Islet precursor cell (in vitro differentiated cells): ENCODE measurements at places on chromosomes 6 and 20.

GRCh38 chr6:119132261-119132981, 54.0 kb upstream of the FAM184A start:
- no peak for DNase-seq

- DNase-seq = peak; percentile 98
Observed at GRCh38 chr6:167750956-167751358, 75.8 kb upstream of the AFDN start.

GRCh38 chr20:62020935-62021701, 44.6 kb downstream of the TAF4 start:
- no peak for DNase-seq

GRCh38 chr20:49181265-49181877, 6.8 kb downstream of the STAU1 start:
- no peak for DNase-seq

GRCh38 chr6:162363757-162364156, 363.8 kb downstream of the PRKN start:
- DNase-seq = peak; percentile 64

GRCh38 chr6:88166493-88167351, 575 bp upstream of the CNR1 start:
- peak; percentile 67 for DNase-seq

GRCh38 chr6:115885636-115886366, 174.9 kb downstream of the FRK start:
- DNase-seq = no peak

DNA sequence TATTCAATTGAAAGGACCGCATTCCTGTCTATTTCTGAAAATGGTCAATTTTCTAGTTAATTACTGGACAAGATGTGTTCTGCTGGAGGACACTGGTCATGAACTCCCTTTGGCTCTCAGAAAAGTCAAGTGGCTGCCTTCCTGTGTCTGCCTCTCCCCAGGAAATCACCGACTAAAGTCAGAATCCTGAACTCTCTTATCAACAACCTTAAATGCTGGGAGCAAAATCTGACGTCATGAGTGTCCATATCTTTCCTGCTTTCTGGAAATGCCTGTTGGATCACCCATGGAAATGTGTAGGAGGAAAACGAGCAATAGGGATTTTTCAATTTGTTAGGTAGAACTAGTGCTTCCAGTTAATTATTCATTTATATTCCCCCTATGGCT, 53.5 kb upstream of the PLCB1 start:
- DNase-seq = no peak

GRCh38 chr20:32922466-32922865, 63.7 kb downstream of the EFCAB8 start:
- DNase-seq = no peak

GRCh38 chr20:41340327-41341055, at the start of gene LPIN3:
TSS of gene LPIN3 (plus strand) at chr20:41340821. CDS start at chr20:41345804, 4,983 bp downstream.
- peak; percentile 98 for DNase-seq

- DNase-seq = no peak
Observed at GRCh38 chr20:20084296-20084752, 32.0 kb downstream of the CFAP61 start.

DNA sequence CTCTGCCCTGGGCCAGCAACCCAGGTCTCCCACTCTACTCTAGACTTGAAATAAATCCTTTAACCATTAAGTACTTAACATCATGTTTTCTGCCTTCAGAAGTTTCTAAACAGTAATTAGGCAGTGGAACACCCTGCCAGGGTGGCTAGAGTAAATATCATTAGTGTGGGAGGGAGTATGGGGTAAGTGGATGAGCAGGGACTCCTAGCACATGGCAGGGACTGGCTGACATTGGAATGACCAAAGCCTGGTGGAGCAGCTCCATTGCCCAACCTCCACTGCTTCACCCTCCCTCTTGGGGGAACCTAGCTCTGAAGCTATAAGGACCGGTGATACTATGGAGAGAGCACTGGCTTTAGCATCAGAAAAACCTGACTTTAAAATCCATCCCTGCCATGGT, 167.1 kb downstream of the MAFB start:
- DNase-seq = no peak

- DNase-seq = no peak
Observed at GRCh38 chr6:28824793-28825731, 98.7 kb downstream of the TRIM27 start.

GRCh38 chr6:47234266-47234933, 75.3 kb downstream of the TNFRSF21 start:
- peak; percentile 63 for DNase-seq

- DNase-seq = no peak
Observed at GRCh38 chr6:72620871-72621290, 983 bp upstream of the KCNQ5 start.

DNA sequence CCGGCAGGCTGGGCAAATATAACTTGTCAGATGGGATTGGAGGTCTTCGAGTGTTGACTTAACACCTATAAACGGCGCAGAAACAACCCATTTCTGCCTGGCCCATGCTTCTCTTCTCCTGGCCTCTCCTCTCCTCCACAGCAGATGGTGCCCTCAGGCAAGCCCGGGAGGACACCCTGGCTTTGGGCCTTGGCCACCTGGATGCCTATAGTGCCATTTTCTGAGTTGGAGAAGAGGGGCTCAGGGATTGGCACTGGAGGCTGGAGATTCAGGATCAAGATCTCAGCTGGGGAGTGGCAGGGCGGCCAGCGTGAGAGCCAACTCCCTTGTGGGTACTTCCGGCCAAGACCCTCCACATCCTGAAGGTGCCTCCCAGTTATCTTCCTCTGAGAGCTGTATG, 211.9 kb upstream of the PMEPA1 start:
- DNase-seq = no peak

DNA sequence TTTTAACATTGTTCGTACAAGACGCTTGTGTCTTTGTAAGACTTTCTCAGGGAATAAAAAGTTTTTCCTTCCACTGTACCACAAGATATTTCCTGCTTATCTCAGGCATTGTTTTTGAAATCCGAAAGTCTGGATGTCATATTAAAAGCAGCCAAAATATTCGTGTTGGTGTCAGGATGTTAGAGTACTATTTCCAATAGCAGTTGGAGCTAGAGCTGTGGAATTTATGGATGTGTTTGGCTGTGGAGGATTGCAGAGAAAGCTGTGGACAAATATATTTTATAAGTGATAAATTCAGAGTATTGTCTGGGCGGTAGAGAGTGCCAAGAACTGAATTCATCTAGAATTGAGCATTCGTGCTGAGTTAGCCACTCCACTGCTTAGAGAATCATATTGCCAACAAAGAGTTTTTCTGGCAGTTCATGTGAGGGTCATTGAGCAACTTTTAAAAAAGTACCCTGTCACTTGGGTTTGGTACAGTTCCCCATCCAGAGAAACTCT, 57.7 kb downstream of the ZDHHC14 start:
- no peak for DNase-seq

GRCh38 chr6:37546141-37546871, 46.6 kb upstream of the CCDC167 start:
- DNase-seq = peak; percentile 91

DNA sequence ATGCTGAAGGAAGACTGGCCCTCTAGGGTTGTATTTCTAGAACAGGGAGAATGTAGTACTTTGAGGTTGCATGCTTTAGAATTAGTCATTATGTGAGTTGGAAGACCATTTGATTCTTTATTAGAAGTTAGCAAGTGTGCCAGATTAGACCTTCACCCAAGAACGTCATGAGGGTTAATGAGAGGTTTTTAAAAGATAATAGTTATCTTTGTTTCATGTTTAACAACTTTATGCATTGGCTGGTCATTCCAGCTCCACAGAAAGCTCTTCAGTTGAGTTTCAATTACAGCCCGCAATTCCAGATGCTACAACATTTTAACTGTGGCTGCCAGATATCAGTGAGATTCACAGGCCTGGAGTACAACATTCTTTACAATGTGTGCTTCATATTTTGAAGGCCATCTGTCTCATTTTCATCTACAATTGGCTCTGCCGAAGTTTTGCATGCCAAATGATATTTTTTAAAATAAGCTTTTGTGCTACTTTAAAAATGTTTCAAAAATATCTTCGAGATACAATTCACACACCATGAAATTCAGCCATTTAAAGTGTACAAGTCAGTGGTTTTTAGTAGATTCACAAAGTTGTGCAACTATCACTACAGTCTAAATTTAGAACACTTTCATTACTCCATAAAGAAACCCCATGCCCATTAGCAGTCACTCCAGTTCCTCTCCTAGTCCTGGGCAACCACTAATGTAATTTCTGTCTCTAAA, 61.1 kb upstream of the FBXO30 start:
- no peak for DNase-seq

GRCh38 chr20:38559764-38560163, 21.2 kb upstream of the ADIG start:
- no peak for DNase-seq

DNA sequence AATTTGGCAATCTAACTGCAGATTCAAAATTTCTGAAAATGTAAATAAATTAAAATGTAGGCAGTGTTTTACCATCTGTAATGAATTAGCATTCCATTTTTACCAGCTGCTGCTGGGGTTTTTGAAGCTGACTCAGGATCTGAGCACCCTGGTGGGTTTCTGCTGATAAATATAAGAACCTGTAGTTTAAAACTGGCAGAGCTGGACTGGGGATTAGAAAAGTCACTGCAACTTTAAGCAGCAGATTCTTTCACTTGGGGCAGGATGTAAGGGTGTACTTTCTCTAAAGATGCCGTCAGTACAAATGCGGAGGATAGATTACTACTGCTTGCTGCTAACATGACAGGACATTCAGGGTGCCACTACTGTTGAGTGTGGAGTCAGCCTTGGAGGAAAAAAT, 341.8 kb downstream of the CDKAL1 start:
- DNase-seq = no peak

- peak; percentile 51 for DNase-seq
Observed at GRCh38 chr6:113433335-113433991, 423.7 kb upstream of the MARCKS start.

DNA sequence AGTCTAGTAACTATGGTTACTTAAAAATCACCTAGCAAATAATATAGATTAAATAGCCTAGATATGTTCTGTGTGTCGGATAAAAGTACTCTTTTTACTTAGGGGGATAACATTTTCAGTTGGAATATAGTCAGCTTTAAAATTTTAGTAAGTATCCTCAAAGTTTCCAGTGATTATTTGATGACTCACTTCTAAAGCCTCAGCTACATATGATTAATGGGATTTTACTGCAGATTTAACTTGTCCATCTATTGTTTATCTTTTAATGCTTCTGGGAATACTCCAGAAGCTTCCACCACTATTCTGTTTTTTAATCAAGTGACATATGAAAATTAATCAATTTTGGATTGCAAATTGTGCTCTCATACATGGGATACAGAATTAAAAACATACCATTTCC, 8.7 kb upstream of the TENT5A start:
- no peak for DNase-seq

DNA sequence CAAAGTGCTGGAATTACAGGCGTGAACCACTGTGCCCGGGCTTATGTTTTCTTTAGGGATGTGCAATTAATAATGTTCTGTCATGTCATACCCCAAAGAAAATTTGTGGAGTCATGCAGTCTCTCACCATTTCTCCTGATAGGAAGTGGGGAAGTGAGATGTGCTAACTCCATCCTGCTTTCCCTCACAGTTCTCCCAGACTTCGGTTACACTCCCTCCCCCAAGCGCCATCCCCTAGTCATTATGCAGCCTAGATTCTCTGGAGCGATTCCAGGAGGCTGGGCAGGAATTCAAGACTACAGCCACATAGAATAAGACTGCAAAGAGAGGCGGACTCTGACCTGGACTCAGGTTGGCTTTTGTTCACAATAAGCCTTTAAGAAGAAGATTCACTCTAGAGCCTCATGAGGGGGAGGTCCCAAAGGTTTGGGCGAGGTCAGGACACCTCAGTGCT, 271.4 kb downstream of the ALDH8A1 start:
- DNase-seq = no peak
